ENCODE measurements at places on chromosomes 7 and 10. TPM values are rescaled to one million over a fixed set of nuclear protein-coding genes. Genes with fewer than 3 reads are reported as not detected.

RNLS gene
- 2.7 TPM for total RNA-seq

CC2D2B gene
- total RNA-seq: 0.88 TPM

SDK1 gene
- total RNA-seq: 0.23 TPM

OR2A12 gene
- not detected for total RNA-seq

GRCh38 chr7:2566348-2566889 lies 7.6 kb downstream of the IQCE start:
- no peak for DNase-seq

DNA sequence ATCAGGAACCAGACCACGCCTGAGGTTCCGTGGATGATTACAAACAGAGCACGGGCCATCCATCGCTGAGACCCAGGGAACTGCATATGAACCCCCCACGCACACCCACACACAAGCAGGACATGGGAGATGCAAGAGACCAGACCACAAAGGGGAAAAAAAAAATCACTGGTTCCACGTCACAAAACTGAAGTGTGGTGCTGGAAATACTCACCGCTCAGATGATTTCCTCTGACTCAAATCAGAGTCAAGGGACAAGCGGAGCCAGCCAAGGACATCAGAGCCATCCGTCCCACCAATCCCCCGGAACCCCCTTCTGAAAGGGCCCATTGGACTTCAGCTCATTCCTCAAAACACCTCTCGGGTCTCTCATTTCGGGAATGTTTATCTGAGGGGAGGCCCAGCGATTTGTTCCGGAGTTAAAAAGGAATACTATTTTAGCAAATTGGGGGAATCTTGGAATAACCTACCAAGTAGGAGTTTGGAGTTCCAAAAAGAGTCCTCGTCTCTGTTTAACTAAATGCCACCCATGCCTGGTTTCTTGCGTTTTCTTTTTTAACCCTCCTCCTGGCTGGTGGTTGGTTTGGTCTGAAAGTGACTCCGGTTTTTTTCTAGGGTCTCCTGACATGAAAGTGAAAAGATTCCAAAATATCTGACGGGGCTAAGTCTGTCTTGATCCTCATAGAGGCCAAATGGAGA lies 15.0 kb downstream of the SNX8 start:
- DNase-seq: peak; percentile 83

- DNase-seq: peak; percentile 27
These were observed 95.4 kb downstream of the HIPK2 start for GRCh38 chr7:139682136-139683013.

- no peak for DNase-seq
These were observed 386.8 kb upstream of the HPS1 start for GRCh38 chr10:98833542-98833941.

- peak; percentile 61 for DNase-seq
These were observed 46.9 kb downstream of the AP3M1 start for GRCh38 chr10:74103560-74104258.

DNA sequence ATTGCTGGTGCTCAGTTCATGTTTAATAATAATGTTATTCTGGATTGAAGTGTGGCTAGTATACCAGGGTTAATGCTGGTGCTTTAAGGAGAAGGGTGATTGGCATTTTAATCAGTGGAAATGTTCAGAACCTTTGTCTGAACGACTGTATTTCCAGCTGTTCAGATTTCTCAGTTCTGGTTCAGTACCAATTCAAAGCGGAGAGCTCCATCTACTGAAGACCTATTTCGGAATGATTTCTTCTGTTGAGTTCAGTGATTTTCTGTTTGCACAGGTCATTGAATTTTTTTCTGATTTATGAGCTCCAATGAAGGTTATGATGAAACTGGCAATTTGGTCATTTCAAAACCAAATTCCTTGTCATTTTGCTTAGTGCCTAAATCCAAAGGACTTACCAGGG lies 160.1 kb downstream of the EXOC4 start:
- DNase-seq: no peak

- no peak for DNase-seq
These were observed 1.6 kb upstream of the IDI1 start for GRCh38 chr10:1050554-1050953.

GRCh38 chr7:43689115-43689514 lies 40.2 kb downstream of the COA1 start:
- no peak for DNase-seq

DNA sequence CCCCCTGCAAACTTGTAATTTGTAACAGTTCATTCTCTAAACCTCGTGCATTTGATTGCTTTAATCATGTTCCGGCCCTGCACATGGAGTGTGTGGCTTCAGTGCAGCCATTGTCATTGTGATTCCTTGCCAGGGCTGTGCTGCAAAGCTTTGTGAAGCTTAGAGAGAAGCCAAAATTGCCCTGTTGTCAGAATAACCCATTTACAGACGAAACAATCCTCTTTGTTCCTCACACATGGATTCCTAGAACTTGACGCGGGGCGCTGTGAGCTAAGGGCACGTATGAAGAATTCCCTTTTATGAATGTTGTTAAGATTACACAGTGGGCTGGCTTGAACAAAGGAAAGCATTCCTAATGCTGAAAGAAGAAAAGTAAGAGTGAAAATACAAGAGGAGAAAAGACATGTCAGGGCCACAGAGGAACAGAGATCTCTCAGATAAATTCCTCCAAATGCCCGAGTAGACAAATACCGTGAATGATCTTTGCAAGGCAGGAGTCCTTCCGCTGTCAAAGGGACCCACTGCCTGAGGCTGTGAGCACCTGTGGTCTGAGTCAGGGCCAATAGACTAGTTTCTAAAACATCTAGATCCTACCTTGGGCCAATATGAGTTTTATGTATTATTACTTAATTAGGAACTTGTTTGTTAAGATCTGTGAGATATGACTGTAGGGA lies 205.4 kb upstream of the C7orf33 start:
- DNase-seq: no peak

GRCh38 chr10:5461203-5461588 lies 38.2 kb downstream of the CALML5 start:
- DNase-seq: no peak

- no peak for DNase-seq
These were observed 194.6 kb downstream of the SEC23IP start for GRCh38 chr10:120087109-120087508.

GRCh38 chr10:119431034-119431772 lies 111.3 kb downstream of the RGS10 start:
- DNase-seq: no peak
